ENCODE measurements at places on chromosomes 6 and 20.

GRCh38 chr6:30091577-30092381 lies 16.2 kb upstream of the RNF39 start:
- no peak for DNase-seq

DNA sequence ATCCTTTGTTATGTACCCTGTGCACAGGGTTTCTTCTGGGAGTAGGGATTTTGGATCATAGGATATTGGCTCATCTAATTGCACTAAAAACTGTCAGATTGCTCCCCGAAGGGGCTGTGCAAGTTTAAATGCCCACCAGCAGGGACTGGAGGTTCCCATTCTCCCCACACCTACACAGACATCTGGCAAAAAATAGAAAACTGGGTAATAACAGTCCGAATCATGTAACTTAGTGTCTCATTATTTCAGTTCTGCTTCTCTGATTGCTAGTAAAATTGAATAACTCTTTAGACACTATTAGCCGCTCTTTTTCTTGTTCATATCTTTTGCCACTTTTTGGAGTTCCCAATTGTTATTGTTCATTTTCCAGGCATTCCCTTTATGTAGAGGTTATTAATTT lies 5.3 kb downstream of the PSMF1 start:
- DNase-seq = no peak

DNA sequence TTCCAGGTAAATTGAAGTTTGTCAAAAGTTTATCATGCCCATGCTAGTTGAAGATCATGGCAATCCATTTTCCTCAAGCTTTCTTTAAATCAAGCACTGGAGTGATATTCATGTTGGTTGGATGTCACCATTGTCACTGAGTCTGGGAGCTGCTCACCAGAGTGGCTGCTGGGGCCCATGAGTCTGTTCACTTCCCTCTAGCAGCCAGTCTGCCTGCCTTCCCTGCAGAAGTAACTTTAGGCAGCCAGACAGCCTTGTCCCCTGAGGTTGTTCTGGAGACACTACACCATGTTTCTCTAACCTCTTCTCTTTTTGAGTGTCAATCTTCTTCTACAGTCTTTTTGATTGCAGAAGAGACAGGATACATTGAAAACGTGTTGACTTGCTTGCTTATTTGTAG lies 5.5 kb downstream of the SIRT5 start:
- DNase-seq = no peak

DNA sequence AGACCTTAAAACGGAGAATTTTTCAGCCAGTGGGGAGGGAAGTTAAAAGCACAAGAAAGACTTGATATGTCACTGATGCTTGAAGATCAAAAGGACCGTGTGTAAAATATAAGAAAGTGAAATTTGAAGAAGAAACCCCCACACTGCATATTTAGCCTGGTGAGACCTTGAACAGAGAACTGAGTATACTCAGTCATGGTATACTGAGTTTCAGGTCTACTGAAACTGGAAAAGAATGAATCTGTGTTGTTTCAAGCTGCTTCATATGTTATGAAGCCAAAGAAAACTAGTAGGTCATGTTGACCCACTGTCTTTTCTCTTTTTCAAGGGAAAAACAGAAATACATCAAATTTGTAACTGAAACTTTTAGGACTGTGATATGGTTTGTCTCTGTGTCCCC lies 443.8 kb upstream of the GJE1 start:
- no peak for DNase-seq

DNA sequence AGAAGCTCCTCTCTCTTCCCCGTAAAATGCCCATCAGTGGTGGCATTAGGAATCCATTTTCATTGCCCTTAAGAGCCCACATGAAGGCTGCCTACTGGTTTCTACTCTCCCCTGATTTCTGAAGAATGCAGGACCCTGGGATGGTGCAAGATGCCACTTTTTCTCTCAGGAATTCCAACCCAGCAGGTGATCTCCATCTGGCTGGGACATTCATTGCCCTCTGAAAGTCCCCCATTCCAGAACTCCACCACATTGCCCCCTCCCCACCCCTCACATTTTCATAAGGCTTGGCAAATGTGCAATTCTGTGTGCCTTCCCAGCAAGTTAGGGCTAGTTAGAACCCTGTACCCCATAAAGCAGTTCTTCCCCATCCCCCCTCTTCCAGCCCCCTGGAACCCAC lies 88.0 kb downstream of the BANF2 start:
- no peak for DNase-seq

GRCh38 chr6:29941916-29942274 lies 437 bp upstream of the HLA-A start:
- DNase-seq = no peak
